NK-92 treated with Interleukin-12 subunit alpha and Interleukin-12 subunit beta, amount 100 ng/mL, for 24 hours (cell line): ENCODE measurements at places on chromosomes 7 and 10.
A peak's percentile ranks its signal among the peaks of the same experiment; 100 is the strongest.

DNA sequence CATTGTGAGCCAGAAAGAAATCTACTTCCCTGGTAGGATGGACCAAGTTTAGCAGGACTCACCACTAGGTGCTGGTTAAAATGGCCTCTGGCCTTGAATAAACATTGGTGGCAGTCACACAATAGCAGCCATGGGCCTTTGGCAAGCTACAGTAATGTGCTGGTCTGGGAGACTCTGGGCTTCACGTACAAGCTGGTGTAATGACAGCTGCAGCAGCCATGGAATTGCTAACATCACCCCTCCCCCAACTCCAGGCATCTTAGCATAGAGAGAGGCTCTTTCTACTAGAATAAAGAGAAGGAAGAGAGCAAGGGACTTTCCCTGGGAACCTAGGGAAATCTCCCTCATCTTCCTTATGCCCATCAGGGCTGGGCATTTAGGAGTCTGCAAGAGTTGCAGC, 205.1 kb upstream of the SEMA3A start:
- no peak for DNase-seq

- DNase-seq, result no peak
Observed at GRCh38 chr7:50285269-50285668, 19.2 kb upstream of the IKZF1 start.

DNA sequence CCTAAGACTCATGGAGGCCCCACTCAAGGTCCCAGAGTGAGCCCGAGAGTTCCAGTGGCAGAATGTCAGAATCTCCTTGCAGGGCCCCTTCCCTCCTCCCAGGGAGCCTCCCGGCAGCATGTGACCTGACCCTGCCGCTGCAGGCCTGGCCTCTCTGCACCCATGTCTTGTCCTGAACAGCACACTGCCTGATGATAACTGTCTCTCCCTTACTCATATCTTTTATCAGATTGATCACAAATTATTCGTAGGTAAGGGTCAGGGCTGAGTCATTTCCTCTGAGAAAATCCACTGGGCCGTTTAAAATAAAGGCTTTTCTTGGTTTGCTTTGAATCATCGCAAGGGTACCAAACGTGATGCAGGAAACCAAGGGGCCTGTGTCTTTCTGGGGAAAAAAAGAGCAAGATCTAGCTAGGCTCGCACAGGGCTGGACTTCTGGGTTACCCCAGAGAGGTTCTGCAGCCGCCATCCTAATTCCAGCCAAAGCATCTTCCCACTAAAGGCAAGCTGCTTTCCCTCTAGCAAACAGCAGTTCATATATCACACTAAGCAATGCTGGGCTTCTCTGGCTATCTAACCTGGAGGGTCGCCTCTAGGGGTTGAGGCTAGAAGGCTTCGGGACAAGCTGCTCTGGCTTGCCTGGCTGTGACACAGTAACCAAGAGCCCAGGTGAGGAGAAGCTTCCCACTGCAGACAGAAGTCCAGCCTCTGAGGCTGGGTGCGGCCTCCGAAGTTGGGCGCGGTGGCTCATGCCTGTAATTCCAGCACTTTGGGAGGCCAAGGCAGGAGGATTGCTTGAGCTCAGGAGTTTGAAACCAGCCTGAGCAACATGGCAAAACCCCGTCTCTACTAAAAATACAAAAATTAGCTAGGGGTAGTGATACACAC, 104.9 kb downstream of the SPDYE5 start:
- peak; percentile 29 for DNase-seq

GRCh38 chr7:31370609-31371008, 30.1 kb upstream of the NEUROD6 start:
- no peak for DNase-seq

GRCh38 chr7:130286881-130287280, 6.1 kb upstream of the CPA4 start:
- DNase-seq, result no peak

DNA sequence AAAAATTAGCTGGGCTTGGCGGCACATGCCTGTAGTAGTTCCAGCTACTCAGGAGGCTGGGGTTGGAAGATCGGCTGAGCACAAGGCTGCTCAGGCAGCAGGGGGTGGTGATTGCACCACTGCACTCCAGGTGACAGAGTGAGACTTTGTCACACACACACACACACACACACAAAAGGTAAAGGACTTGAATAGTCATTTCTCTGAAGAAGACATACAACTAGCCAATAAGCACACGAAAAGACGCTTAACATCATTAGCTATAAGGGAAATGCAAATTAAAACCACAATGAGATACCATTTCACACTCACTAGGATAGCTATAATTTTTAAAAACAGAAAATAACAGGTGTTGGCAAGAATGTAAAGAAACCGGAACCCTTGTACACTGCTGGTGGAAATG, 48.6 kb downstream of the HIP1 start:
- DNase-seq, result no peak

GRCh38 chr7:42213093-42213492, 23.9 kb downstream of the GLI3 start:
- DNase-seq, result no peak

DNA sequence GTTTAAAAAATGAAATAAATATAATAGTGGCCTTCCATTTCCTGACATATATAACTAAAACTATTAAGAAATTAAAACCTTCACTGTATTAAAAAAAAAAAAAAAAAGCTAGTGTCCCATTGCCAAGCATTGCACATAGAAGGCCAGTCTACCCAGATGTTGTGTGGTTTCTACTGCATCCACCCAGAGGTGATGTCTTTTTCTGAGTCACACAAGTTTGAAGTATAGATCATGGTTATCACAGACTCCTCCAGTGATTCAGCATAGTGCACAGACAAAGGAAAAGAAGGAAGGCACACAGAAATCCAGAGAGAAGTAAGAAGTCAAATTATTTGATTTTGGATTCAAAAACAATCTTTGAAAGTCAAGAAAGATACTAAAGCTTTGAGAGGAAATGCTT, 429.0 kb downstream of the ETV1 start:
- DNase-seq, result no peak

DNA sequence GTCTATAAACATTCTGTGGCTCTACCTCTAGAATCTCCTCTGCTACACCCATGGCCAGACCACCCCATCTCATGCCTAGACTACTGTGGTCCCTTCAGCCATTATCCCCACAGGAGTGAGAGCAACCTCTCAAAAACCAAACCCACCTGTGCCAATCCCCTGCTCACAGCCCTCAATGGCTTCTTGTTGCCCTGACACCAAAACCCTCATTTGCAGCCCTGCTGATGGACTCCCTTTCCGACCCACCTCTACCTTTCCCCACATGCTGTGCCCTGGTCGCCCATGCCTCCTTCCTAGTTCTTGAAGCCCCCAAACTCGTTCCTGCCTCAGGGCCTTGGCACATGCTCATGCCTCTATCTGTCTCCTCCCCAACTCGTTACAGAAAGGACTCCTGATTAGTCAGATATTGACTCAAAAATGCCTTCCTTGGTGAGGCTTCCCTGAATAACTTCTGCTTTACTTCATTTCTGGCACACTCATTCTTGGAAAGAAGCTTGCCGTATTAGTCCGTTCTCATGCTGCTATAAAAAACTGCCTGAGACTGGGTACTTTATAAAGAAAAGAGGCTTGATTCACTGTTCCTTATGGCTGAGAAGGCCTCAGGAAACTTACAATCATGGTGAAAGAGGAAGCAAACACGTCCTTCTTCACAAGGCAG, 104.2 kb downstream of the TEX36 start:
- no peak for DNase-seq

- peak; percentile 67 for DNase-seq
Observed at GRCh38 chr7:74083117-74083876, at the start of gene LIMK1. Gene LIMK1 (plus strand): TSS chr7:74083804. CDS start chr7:74083991, 187 bp downstream.

- no peak for DNase-seq
Observed at GRCh38 chr7:92276460-92276864, 30.7 kb downstream of the ANKIB1 start.

DNA sequence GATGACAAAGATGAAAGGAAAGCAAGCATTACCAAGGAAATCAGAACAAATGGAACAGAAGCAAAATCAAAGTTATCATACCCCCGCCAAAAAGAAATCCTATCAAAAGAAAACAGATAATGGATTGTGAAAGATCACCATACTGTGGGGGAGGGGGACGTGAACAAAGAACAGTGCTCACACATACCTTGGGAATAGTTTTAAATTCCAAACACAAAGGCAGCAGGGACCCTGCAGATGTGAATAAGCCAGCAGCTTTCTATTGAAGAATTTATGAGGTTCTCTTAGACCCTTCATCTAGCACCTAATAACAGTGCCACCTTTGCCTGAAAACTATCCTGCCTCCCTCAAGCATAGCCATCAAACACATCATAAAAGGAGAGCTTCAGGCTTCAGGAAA, 94.0 kb downstream of the AKR1D1 start:
- no peak for DNase-seq

DNA sequence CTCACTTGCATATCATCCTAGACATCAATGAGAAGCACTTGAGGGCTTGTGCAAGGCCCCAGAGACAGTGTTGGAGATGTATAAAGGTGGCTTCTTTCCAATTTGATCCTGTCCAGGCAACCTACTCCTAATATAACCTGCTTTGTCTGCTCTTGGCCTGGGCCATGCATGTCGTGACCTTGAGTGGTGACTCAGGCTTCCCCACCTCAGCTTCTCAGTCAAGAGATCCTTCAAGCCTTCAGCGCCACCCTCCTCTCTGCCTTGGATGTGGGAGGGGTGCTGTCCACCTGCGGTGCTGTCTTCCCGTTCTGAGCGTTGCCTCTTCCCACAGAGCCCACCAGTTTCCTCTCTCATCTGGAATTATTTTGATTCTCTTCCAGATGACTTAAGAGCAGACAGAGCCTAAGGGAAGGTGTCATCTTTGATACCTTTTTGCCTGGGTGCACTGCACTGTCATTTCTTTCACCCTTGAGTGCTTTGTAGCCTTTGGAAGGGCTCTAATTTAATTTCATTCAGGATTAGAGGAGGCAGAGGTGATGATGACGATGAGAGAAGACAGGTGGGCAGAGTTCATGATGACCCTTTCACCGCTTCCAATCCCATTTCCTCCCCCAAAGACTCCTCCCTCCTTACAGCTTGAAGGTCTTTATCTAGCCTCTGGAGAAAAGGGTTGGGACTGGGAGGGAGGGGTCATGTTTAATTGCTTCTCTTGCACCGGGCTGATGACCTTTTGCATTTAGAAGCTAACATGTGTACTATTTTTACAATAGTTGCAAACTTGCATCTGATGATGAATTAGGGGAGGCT, 6.9 kb downstream of the LSMEM1 start:
- DNase-seq, result no peak

GRCh38 chr10:114718374-114718773, 60.3 kb upstream of the ABLIM1 start:
- no peak for DNase-seq

GRCh38 chr7:901388-902154, 25.2 kb downstream of the GET4 start:
- DNase-seq, result no peak

- no peak for DNase-seq
Observed at GRCh38 chr7:139915268-139915863, 86.3 kb downstream of the TBXAS1 start.

- DNase-seq, result no peak
Observed at GRCh38 chr7:132078891-132079735, 497.2 kb downstream of the PLXNA4 start.

GRCh38 chr7:47300472-47301104, 281.3 kb downstream of the TNS3 start:
- no peak for DNase-seq

GRCh38 chr7:78299088-78299487, 500.5 kb downstream of the PHTF2 start:
- no peak for DNase-seq

GRCh38 chr7:73567140-73567539, 9.7 kb upstream of the BCL7B start:
- no peak for DNase-seq

DNA sequence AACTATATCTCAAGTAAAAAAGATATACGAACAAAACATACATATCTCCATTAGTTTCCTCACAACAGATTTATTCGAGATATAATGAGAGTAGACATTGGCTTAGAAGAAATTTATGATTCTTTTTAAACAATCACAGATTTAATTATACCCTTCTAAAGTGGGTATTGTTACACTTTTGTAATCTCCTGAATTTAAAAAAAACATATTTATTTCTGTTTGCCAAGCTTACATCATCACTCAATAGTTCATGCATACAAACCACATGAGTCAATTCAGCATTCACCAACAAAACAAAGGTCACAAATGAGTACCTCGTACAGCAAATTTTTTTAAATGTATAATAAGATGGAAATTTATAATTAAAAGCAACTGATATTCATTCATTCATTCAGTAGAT, 17.6 kb downstream of the LRRN3 start:
- no peak for DNase-seq

DNA sequence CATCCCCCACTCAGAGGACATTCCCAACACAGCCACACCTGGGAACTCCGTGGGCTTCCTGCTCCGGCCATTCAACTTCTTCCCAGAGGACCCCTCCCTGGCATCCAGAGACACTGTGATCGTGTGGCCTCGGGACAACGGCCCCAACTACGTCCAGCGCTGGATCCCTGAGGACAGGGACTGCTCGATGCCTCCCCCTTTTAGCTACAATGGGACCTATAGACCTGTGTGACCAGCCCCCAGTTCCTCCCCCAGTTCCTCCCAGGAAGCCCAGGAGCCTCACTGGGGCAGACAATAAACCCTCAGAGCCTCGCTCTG, 8.6 kb downstream of the AOC1 start:
- DNase-seq, result no peak

GRCh38 chr7:113635492-113635891, 283.3 kb downstream of the PPP1R3A start:
- DNase-seq, result no peak

DNA sequence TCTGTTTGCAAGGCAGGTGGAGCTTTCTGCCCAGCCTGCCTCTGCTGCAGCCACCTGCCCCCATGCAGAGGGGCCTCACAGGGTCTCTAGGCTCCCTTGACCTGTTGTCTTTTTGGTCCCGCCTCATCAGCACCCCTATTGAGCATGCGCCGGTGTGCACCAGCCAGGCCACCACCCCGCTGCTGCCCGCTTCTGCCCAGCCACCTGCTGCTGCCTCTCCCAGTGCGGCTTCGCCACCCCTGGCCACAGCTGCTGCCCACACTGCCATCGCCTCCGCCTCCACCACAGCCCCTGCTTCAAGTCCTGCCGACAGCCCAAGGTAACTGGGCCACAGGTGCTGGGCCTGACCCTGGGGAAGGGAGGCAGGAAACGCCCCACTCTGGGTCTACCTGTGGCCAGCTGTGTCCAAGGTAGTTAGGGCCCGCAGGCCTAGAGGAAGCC, 38.1 kb downstream of the LDB3 start:
- no peak for DNase-seq

GRCh38 chr10:33335801-33336581, 1.5 kb upstream of the NRP1 start:
- no peak for DNase-seq

- no peak for DNase-seq
Observed at GRCh38 chr10:80356563-80356988, at the start of the genes DYDC1 and DYDC2. Gene DYDC1 (minus strand): TSS chr10:80356755. CDS start chr10:80352601, 4,154 bp downstream. Gene DYDC2 (plus strand): TSS chr10:80356781. CDS start chr10:80362444, 5,663 bp downstream.
